ENCODE measurements at places on chromosomes 3 and 15. TPM values are rescaled to one million over a fixed set of nuclear protein-coding genes. Genes with fewer than 3 reads are reported as not detected.
A peak's percentile ranks its signal among the peaks of the same experiment; 100 is the strongest.

RFTN1 gene
- total RNA-seq = 78.3 TPM

HESX1 gene
- 1.0 TPM for total RNA-seq

STRIT1 gene
- not detected for total RNA-seq

SCAP gene
- total RNA-seq = 55.0 TPM

CPA3 gene
- total RNA-seq = not detected

SLC15A2 gene
- 0.29 TPM for total RNA-seq

DNA sequence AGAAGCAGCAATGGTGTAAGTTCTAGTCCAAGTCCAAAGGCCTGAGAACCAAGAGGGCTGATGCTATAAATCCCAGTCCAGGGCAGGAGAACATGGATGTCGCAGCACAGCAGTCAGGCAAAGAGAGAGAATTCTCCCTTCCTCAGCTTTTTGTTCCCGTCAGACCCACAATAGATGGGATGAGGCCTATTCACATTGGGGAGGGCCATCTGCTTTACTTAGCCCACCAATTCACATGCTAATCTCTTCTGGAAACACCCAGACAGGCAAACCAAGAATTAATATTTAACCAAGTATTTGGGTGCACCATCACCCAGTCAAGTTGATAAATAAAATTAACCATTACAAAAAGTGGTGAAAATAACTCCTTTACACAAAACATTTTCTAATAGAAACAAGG, 511.7 kb upstream of the UBE2E2 start:
- no peak for DNase-seq

DNA sequence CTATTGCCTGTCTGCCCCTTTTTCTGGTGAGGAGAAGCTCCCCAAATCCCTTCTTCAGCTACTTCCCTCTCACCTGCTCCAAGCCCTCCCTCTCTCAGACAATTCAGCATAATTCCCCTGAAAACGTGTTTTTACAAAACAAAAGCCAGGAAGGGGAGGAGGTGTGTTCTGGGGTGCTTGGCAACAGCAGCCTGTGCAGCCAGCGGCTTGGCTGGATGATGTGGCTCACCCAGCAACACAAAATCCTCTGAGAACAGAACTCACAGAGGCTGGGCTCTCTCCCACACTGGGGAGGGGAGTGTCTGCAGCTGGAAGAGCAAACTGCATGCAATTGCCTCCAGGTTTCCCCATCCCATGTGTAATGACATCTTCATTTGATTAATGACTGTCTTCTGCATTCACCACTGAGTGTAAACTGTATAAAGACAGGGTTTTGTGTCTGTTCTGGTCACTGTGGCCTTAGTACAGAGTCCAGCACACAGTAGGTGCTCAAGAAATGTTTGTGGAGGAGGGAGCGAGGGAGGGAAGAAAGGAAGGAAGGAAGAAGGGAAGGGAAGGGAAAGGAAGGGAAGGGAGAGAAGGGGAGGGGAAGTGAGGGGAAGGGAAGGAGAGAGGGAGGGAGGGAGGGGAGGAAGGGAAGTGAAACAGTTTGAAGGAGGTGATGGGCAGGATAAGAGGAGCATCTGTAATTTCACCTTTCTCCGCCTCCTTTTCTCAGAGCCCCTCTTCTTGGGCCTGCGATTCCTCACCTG, 70.1 kb upstream of the GLCE start:
- DNase-seq = no peak

DNA sequence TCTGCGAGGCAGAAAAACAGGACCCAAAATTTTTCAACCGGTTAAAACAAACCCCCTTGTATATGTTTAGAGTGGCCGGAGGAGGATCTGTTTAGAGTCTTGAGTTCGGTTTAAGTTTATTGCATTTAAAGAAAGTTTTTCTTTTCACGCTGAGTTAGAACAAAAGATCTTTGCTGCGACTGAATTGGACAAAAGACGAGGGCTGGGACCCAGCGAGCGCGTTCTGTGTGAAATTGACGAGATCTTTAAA, 9.8 kb downstream of the NR2F2 start:
- DNase-seq = no peak

GRCh38 chr3:177483182-177483967, 286.1 kb upstream of the TBL1XR1 start:
- no peak for DNase-seq

- no peak for DNase-seq
Observed at GRCh38 chr3:12611117-12611516, 52.8 kb downstream of the RAF1 start.

GRCh38 chr3:137008131-137008530, 50.3 kb downstream of the IL20RB start:
- DNase-seq = no peak

DNA sequence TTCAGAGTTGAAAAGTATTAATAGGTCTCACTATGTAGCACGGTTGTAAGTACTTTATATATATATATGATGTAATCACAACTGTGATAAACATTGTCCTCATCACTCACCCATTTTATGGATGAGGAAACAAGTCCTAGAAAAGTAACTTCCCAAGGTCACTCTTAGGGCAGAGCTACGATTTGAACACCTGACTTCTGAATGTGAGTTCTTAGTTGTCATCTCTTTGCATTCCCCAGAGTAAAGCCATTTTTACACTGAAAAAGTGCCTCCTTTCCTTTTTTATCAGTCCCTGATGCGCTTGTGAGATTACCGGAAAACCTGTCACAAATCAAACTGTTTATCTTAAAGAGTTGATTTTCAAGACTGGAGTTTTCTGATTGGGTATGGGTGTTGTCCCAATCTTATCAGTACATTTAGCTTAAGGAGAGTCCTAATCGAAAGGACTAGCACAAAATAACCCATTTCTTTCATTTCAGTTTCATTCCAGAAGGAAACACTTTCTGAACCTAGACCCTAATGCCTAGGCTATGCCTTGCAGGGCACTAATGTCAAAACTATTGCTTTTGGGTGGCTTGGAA, 2.3 kb upstream of the EDEM1 start:
- no peak for DNase-seq

- DNase-seq = no peak
Observed at GRCh38 chr15:52294881-52295420, 653 bp downstream of the MYO5C start.

DNA sequence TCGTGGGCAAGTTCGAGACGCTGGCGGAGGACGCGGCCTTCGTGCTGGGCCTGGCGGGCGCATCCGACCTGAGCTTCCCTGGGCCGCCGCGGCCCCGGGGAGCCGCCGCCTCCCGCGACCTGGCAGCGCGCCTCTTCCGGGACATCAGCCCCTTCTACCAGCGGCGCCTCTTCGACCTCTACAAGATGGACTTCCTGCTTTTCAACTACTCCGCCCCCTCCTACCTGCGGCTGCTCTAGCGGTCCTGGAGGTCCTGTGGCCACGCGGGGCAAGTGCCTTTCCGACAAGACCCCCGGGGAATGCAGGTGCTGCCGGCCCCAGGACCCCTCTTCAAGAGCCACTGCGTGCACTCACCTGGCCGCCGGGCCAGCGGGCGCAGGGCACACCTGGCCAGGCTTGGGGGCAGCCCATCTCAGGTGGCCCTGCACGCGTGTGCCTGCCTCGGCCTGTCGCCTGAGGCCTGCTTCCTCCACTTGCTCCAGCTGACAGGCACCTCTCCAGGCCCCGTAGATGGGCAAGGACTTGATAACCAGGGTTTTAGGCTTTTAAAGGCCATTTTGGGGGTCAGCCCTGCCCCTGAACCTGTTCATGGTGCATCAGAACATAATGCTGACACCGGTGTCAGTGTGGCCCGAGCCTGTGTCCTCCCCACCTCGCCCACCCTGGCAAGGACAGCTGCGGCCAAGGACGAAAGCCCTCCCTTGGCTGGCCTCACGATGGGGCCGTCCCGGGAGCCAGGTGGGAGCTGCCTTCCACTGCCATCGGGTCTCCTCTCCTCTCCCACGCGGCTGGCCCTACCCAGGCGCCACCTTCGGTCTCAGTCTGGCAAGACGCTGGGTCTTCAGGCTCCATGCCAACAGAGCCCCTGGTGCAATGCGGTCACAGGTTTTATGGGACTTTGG, 16.1 kb downstream of the C3orf22 start:
- DNase-seq = no peak

- DNase-seq = no peak
Observed at GRCh38 chr3:172687501-172687900, 23.4 kb downstream of the NCEH1 start.

- DNase-seq = peak; percentile 77
Observed at GRCh38 chr15:94607176-94607654, 375.9 kb downstream of the MCTP2 start.

DNA sequence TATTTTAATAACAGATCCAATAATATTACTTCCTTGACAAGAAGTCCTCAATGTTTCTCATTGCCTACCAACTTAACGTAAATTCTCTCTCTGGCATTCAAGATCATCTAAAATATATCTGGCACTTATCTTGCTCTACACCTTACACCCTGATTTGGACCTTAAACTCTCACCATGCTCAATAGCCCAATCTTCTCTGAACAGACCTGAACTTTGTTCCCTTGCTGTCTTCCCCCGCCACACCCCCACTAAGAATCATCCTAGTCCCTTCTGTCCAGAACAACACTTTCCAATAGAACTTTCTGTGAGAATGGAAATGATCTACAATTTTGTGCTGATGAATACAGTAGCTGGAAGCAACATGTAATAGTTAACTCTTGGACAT, 44.9 kb downstream of the P2RY1 start:
- no peak for DNase-seq

- DNase-seq = no peak
Observed at GRCh38 chr3:160157321-160157720, 67.9 kb upstream of the C3orf80 start.

DNA sequence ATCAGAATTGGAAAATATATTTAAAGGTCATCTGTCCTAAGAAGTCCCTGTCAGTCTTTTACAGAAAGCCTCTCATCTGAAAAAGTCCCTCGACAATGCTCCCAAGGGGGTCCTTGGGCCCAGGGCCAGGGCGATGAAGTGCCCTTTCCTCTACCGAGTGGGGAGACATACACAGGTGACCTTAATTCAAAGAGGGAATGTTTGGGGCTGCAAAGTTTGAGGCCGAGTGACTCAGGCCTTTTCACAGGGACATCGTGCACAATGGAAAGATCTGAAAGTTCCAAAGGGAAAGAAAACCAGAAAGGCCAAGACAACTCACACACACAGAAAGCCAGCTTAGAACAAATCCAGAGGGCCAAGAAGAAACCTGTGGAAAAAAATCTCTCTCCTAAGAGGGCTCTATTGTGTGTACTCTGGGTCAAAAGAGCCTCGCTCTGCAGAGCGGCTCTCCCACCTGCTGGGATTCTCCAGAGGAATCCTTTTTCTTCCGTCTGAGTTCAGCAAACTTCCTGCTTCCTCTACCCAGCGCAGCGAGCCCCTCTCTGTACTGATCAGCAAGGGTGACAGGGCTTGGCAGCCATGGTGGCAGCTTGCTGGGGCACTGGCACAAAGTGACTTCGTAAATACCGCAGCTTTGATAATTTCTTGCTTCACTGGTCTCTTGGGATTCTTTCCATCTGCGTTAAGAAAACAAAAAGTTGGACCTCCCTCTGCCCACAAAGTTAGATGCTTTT, 259.1 kb downstream of the OPA1 start:
- DNase-seq = no peak

GRCh38 chr15:101148881-101149664, 102.8 kb downstream of the CHSY1 start:
- DNase-seq = no peak

- DNase-seq = no peak
Observed at GRCh38 chr3:117165601-117166051, 456.0 kb downstream of the TUSC7 start.

- no peak for DNase-seq
Observed at GRCh38 chr15:60134609-60135008, 130.5 kb downstream of the FOXB1 start.

- no peak for DNase-seq
Observed at GRCh38 chr15:51255533-51255932, 82.9 kb downstream of the CYP19A1 start.

Data from glomerular endothelial cell (primary cell).